ENCODE measurements at places on chromosomes 1 and 21.

DNA sequence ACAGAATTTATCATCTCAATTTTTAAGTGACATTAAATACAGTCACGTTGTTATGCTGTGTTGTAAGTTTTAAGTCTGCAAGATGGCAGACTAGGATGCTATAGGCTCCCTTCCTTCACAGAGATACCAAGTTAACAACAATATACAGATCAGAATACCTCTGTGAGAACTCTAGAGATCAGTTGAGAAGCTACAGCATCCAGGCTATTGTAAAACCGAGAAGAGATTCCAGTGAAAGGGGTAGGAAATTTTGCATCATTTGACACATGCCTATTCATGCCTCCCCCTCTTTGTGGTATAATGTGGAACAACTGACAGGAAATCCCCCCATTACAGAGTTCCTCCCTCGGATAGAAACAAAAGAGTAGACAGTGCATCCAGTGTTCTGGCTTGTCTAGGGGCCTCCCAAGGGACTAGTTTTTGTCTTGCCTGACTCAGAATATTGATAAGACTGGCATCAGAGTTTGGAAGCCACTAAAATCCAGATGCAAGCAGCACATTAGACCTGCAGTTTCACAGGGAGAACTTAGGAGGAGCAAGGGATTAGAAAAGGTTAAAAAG is 80.6 kb downstream of the LBR start:
- DNase-seq, result peak; percentile 98

- no peak for DNase-seq
Observed at GRCh38 chr1:110639724-110640386, 33.7 kb upstream of the KCNA2 start.

GRCh38 chr1:214445199-214445598 is 106.2 kb downstream of the PTPN14 start:
- no peak for DNase-seq

- DNase-seq, result no peak
Observed at GRCh38 chr1:205536759-205537361, 32.4 kb downstream of the CDK18 start.

DNA sequence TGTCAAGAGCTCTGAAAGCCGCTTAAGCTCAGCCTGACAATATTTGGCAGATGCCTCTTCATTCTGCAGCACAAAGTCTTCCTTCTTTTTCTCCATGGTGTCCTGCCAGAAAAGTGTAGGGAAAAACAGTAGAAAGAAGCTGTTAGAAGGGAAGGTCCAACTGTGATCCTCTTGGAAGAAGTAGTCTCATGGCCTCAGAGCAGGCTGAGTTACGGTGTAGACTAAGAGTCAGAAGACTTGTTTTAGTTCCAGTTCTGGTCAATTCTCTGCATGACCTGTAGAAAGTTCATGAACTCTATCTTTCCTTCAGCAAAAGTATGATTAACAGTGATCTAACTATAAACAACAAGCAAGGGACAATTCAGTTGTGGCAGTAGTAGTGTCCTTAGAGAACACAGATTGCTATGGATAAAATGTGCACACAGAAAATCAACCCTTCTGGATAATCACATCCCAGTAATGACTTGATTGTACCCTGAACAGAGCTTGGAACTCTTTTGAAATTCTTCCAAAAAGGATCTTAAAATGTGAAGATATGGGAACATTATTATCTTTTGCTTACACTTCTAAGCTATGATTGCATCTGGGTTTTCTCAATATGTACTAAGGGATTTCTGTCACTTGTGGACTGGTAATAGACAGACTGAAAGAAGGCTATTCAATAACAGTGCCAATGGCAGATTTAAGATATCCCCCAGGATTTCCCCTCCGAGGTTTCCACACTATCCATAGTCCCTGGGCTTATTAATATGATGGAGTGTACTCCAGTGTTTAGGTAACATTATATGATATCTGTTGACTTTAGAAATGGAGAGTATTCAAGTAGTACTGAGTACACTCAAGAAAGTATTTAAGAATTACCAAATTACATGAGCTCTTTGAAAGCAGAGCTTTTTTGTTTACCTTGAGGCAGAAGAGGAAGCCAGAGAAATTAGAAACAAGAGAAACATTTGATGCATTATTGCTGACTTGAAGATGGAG is 22.1 kb upstream of the GBP2 start:
- no peak for DNase-seq

DNA sequence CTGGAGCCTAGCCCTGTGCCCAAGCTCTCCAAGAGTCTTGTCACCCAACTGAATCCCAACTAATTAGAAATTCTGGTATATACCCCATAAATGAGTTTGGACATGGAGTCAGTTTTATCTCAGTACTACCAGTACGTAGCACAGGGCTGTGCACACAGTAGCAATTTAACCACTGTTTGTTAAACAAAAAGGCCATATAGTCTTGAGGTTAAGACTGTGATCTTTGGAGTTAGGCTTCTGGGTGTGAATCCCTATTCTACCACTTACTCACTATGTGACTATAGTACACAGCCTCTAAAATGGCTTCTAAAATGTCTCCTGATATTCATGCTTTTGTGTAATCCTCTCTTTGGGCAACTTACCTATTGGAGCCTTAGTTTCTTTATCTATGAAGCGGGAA is 48.2 kb downstream of the RAB3B start:
- no peak for DNase-seq

- DNase-seq, result no peak
Observed at GRCh38 chr1:76303340-76303717, 228.8 kb downstream of the ST6GALNAC3 start.

- DNase-seq, result no peak
Observed at GRCh38 chr1:166899769-166900168, 23.7 kb upstream of the TADA1 start.

GRCh38 chr1:232033285-232033684 is 406.7 kb downstream of the DISC1 start:
- no peak for DNase-seq

- DNase-seq, result no peak
Observed at GRCh38 chr1:230330157-230330556, 96.0 kb downstream of the PGBD5 start.

GRCh38 chr1:185733818-185734735 is at the start of gene HMCN1:
Gene HMCN1 (plus strand): TSS chr1:185734391. CDS start chr1:185734780, 389 bp downstream.
- peak; percentile 32 for DNase-seq

GRCh38 chr1:46174448-46175231 is at the start of gene TSPAN1:
Gene TSPAN1 (plus strand): TSS chr1:46175087. CDS start chr1:46181108, 6,021 bp downstream.
- DNase-seq, result no peak

DNA sequence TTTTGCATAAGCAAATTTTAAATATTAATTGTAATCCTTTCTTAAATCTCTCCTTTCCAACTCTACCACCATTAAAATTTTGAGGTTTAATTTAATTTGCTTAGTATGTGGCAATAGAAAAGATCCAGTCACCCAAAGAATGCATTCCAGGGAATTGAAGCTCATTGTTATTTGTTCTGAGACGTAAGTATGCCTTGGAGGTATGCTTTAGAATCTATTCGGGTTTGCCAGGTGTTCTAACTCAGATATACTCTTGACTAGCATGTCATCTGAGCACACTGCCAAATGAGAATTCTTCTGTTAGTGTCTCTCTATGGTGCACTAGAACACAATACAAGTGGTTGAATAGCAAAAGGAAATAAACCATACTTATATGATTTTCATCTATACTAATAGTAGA is 813.6 kb upstream of the ADGRL2 start:
- no peak for DNase-seq

- DNase-seq, result no peak
Observed at GRCh38 chr1:227996187-227996950, 10.4 kb upstream of the WNT3A start.

- DNase-seq, result peak; percentile 93
Observed at GRCh38 chr1:198156111-198156744, 570 bp upstream of the NEK7 start.

GRCh38 chr1:221411283-221411682 is 330.6 kb downstream of the DUSP10 start:
- DNase-seq, result no peak

DNA sequence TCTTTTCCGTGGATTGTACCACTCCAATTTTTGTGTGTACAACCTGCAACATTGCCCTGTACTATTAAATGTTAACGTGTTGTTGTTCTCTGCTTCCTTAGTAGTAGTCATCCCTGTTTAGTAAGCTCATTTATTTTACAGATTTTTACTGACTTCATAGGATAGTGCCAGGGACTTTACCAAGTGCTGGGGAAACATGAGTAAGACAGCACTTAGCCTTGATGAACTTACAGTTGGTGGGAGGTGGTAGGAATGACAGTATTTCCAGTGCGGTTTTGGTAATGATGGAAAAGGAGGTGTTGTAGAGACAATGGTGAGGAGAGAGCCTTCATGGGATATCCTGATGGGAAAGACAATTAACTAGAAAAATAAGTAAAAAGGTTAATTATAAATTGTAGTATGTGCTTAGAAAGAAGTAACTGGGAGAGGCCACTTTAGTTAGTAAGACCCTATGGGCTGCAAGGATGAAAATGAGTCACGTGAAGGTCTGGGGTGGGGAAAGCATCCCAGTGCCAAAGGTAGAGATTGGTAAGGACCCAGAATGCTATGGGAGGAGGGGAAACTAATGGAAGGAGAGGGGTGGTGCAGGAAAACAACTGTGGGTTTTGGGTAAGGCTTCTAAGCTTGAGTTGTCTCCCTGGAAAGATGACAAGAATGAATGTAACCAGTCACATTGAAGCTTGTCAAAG is 1.7 kb downstream of the RLF start:
- no peak for DNase-seq

DNA sequence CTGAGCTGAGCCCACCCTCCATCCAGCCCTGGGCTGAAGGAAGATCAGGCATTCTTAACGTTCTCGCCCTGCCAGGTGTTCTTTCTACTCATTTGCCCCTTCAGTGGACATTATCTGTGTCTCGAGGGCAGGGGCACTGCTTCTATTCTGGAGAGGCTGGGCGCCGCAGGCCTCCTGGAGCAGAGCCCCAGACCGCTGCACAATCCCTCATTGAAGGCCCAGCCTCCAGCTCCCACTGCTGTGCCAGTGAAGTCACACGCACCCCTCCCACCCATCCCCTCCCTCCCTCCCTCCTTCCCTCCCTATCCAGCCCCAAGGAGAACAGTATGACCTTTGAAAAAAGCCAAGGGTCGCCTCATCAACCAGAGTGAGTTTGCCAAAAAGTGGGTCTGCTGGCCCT is 76.7 kb downstream of the NFASC start:
- no peak for DNase-seq

DNA sequence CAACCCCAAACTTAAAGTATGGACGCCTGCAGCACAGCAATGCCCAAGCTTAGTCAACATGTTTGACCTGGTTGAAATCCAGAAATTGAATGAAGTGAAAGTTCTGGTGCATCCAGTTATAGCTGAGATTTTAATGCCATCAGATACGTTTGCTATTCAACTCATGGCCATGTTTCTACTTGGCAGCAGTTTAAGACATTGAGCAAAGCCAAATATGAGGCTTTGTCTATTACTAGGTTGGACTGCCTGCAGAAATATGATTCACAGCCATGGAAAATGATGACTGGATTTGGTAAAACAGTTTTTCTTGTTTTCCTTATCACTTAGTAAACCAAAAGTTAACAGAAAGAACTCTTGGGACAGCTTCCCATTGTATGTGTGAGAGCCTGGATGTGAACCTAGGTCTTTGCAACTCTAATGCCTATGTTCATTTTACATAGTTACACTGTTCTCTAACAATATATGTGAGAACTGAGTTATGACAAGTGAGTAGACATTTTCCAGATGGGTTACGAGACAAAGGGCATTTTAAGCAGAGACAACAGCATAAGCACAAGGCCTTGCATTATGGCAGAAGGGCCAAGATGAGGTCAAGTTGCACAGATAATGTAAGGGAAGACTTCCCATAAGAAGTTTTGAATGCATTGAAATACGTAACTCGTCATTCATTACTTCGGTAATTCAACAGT is 32.4 kb upstream of the MYSM1 start:
- DNase-seq, result no peak

GRCh38 chr1:153357076-153357852 is 390 bp upstream of the S100A9 start:
- DNase-seq, result peak; percentile 36

DNA sequence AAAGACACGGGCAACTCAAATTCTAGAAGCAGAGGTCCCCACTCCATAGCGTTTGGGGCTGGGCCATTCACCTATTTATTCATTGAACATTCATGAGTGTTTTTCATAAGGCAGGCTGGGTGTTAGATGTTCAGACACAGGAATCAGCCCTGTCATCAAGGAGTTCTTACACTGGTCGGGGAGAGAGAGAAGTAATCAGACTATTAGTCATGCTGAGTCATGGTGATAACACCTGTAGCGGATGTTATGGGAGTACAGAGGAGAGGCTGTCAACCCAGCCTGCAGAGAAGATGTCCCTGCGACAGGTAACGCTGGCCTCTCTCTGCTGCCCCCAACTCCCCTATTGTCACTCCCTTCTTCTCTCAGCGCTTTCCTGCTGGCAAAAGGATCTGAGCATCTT is 17.2 kb downstream of the LY9 start:
- DNase-seq, result no peak

- DNase-seq, result no peak
Observed at GRCh38 chr1:64474665-64475439, 4.9 kb downstream of the CACHD1 start.

- DNase-seq, result no peak
Observed at GRCh38 chr1:24555591-24556413, at the start of gene NCMAP. Gene NCMAP (plus strand): TSS chr1:24556087. CDS start chr1:24595431, 39,344 bp downstream.

DNA sequence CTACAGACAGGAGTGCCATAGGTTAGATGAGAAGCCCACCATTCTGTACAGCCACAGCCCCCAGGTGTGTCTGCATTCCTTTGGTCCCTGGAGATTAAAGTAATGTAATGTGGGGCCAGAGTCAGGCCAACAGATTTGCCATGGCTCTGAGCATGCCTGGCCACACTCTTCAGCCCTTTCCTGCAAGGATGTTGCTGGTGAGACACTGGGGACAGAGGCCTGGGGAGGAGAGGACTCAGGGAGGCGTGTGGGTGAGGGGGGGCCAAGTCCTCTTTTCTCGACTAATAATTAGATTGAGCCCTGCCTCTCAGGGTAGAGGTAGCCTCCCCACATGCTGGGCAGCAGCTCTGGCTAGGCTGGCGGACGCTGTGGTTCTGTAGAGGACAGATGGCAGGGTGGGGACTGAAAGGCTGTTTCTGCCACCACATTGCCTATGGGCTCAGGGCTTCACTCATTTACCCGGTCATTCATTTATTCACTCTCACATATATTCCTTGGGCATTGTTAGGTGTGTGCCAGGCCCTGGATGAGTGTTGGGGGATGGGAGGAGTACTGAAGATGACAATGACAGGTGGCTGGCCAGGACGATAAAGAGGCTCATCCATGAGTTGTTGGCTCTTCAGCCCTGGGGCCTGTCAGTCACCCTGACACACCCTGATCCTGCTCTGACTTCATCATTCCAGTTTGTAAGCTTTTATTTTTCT is 7.1 kb upstream of the PRCC start:
- DNase-seq, result no peak

Measured in Kasumi-1 (cell line).